OCI-LY7 (cell line): ENCODE measurements at places on chromosomes 7 and 10.

DNA sequence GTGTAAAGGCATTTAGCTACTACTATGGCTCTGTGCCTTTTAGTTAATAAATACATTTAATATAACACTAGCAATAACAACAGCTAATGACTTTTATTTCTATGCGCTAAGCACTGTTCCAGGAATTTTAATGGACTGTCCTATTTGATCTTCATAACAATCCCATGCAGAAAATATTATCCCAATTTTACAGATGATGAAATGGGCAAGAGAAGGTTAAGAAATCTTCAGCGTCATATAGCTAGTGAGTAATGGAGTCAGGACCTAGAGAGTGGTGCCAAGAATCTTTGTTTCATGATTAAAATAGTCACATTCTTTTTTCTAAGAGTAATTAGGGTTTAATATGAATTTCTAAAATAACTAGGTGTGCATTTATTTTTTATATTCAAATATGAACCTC lies 32.4 kb downstream of the ACTA2 start:
- no peak for DNase-seq

GRCh38 chr10:63094405-63094804 lies 38.7 kb upstream of the NRBF2 start:
- no peak for DNase-seq

DNA sequence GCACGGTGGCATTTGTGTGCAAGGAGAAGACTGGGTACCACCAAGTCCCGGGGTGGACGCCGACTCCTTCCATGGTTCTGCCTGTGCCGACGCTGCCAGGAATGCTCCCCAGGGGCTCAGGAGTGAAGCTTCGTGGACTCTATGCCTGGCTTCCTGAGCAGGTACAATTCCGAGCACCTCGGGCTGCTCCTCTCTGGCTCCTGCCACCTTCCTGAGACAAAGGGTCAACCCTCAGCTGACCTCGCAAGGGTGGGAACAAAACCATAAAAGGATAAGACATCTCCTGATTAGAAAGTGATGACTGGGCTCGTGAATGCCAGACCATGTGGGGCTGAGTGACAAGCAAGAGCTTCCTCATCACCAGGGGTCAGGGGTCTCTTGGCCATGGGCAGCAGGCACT lies 31.8 kb downstream of the CALML3 start:
- DNase-seq, result no peak

DNA sequence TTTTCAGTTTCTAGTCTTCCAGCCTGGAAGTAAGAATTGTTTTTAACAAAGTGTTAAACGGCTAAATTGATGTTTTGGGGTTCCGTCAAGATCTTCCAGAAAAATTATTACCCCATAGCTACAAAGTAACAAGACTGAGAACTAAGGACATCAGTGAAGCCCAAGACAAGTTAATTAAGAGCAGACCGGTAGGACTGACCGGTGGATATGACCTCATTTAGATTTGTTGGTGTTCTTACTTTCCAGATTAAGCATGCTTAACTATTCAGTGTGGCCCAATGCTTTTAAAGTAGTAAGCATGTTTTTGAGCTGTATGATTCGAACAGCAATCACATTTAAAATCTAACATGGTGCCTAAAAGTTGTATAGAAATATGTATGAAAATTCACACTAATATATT lies 73.1 kb upstream of the RPA3 start:
- DNase-seq, result no peak

DNA sequence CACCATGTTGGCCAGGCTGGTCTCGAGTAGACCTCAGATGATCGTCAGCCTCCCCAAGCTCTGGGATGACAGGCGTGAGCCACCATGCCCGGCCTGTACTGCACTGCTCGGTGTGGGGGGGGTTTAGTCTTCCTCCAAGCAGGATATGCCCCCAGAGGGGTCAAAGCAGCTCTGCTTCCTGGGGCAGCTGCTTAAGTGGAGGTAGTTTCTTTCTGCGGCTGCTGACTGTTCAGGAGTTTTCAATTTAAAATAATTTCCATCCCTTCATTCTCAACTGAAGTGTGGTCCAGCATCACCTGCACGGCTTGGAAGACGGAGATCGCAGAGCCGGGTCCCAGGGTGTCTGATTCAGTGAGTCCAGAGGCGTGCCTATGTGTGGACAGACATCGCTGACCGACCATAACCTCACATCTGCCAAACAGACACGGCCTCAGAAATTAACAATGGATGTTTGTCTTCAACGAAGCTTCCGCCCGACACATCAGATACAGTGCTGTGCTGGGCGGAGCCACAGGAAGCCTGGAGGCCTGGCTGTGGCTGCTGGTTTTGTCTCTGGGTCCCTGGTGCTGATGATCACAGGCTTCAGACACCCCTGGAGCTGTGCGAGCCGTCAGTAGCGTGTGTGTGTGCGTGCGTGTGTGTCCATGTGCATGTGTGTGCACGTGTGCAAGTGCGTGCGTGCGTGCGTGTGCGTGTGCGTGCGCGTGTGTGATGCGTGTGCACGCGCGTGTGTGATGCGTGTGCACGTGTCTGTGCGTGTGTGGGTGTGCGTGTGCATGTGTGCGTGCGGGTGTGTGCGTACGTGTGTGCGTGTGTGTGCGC lies 226.5 kb upstream of the PITRM1 start:
- DNase-seq, result no peak

- DNase-seq, result no peak
These were observed 93.7 kb downstream of the SEMA3A start for GRCh38 chr7:84100866-84101265.

DNA sequence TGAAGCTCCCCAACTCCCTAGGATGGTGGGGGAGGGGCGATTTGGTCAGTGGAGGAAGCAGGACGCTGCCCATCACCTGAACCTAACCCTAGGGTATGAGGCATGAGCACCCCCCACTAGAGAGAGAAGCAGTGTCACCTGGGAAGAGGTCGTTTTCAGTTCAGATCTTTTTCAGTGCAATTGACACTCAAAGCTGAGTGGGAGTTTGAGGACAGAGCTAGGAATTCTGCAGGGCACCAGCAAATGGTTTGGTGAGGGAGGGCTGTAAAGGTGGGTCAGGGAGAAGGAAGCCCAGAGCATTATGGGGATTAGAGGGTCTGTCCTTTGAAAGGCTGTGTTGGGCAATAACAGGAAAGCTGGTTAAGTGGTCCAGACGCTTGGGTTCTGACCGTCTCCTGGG lies 10.9 kb downstream of the BPGM start:
- no peak for DNase-seq

DNA sequence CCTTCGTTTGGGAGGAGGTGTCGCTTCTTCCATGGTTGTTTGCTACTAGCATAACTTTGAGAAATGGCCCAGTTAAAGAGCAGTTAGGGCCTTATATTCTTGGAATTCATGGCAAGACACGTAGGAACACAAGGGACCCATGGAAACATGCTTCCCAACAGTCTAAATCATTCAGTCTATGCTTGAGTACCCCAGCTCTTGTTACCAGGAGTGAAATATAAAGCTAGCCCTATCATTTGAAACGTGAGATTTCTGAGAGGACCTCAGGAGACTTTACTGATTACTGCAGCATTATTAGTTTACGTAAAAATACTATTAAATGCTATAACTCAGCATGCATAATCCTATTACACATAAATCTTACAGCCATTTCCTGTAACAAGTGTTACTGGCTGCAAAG lies 328.6 kb upstream of the CDC14C start:
- no peak for DNase-seq

GRCh38 chr7:85074992-85075391 lies 111.9 kb downstream of the SEMA3D start:
- no peak for DNase-seq

GRCh38 chr10:132388891-132389432 lies 8.0 kb upstream of the PWWP2B start:
- peak; percentile 11 for DNase-seq

GRCh38 chr7:31744294-31744874 lies 57.4 kb downstream of the PPP1R17 start:
- DNase-seq, result peak; percentile 60

DNA sequence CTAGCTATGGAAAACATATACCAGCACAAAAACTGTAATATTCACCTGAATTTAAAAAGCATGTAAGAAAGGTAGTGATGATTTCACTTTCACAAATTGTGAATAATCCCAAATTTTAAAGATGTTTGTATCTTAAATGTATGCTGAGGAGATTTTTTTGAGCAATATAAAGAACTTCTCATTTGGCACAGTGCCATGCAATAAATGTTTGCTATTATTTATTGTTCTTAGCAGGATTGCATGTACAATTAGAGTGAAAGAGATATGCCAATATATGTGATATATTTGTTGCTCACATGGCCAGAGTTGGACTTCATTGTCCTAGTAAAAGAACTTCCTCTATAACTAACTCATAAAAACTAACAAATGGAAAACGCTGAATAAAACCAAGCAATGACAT lies 895.1 kb upstream of the KCND2 start:
- no peak for DNase-seq

DNA sequence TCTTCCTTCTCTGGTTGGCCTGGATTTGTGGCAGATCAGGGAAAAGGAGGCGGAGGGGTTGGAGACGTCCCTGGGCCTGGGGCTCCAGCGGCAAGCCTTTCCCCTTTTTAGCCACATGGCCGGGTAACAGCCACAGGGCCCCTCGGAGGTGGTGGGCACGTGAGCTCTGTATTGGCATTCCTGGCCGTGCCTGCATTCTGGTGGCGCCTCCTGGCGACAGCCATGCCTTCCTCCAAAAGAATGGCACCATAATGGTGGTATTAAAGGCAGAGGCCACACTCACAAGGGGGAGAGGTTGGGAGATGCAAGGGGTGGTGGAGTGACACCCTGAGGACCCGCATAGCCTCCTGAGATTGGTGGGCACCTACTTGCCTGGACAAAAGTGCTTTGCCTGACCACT lies 3.0 kb upstream of the AQP1 start:
- no peak for DNase-seq

GRCh38 chr7:108434010-108434409 lies 22.2 kb downstream of the NRCAM start:
- no peak for DNase-seq

DNA sequence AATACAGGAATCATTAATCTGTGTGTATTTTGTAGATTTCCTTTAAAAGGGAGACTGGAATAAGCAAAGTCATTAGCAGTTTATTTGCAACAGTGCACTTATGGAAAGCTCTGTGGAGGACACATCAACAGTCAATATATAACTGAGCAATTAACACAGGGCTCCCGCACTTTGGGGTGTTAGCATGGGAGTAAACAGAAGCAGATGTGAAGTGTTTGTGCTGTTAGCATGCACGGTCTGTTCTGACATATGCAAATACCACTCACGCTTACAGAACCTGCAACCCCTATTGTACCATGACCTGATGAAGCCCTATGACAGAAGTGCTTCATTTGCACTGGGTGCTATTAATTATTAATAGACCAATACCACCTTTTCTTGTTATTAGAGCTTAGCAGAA lies 118.9 kb downstream of the PPP1R3A start:
- no peak for DNase-seq

DNA sequence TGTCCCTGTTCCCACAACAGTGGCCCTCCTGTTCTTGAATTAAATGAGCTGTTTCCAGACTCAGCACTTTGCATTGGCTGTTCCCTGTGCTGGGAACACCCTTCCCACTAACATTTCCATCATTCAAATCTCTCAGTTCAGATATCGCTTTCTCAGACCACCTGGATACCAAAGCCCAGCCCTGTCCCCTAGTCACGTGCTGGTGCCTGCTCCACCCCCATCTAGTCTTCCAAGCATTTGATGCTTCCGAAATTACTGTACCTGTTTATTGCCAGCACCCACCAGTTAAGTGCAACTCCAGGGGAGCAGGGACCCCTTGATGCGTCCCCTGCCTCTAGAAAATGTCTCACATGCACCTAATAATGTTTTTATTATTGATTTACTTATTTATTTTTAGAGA lies 3.0 kb upstream of the SLC29A4 start:
- DNase-seq, result no peak

DNA sequence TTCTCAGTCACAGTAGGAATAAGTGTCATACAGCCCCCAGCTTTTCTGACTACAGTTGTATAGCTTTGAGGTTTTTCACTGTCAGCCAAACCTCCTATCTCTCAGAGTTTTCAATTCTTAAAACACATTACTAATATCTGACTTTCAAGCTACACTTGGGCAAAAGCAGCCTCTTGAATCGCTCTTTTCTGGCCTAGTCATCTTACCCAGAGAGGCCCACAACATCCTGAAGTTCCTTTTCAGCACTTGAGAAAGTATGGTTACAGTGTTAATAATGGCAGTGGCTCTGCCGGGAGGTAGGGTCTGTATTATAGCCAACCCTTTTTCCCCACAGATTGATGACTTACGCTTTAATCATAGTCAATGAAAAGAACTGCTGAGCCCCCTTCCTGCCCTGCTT lies 181.0 kb downstream of the LRRC4 start:
- no peak for DNase-seq

DNA sequence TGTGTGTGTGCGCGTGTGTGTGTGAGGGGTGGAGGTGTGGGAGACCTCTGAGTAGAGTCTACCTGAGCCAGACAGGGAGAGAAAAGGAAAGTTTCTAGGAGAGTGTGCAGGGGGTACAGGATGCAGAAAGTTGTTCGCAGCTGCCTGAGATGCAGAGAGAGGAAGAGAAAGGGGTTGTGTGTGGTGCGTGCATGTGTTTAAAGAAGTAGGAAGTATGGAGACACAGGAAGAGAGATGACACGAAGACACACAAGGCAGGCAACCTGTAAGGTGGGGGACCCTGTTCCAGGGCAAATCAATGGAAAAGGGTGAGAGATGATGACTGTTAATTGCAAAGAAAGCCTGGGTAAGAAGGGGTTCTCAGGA lies 52.2 kb downstream of the C10orf105 start:
- DNase-seq, result peak; percentile 73

DNA sequence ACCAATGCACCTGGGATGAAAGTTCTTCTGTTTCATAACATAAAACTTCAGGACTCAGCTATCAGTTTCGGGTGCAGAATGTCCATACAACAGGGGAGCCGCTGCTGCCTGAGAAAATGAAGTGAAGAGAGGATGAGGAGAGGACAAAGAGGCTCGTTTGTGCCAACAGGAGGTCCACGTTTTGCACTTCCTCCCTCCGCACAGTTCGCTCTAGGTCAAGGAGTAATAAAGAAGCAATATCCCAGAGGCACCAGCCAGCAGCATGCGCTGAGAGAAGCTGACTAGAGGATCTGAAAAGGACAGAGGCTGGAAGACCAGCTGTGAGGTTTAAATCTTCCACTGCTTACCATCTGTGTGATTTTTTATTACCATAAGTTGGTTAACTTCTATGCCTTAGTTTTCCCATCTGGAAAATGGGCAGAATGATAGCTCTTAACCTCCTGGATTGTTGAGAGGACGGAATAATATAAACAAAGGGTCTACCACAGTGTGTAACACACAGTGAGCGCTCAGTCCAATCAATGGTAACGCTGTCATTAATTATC lies 709 bp downstream of the GPAM start:
- DNase-seq, result no peak

GRCh38 chr10:34739915-34740314 lies 75.2 kb downstream of the PARD3 start:
- DNase-seq, result no peak
